Activated T-cell treated with anti-CD3 and anti-CD28 coated beads, Interleukin-2, amount 50 U/mL, for 4 hours (primary cell): ENCODE measurements at places on chromosomes 6 and 20.

DNA sequence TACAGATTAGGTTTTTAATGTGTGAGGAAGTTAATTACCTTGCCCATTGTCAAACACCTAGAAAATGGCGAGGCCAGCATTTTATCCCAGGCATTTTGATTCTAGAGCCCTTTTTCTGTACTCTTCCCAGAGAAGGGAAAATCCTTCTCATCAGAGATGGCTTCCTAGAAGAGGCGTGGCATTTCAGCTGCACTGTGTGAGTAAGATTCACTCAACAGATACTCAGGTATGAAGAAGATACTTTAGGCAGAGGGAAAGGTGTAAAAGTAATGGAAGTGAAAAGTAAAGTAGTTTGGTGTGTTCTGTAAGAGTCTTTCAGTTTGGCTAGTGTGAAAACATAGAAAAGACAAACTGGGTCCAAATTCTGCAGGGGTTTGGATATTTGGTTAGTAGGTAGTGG is 113.8 kb downstream of the MAP3K4 start:
- DNase-seq = no peak

GRCh38 chr6:100347901-100348550 is 116.7 kb downstream of the SIM1 start:
- DNase-seq = no peak

- DNase-seq = no peak
These were observed 855.8 kb downstream of the HACE1 start for GRCh38 chr6:104003803-104004516.

- DNase-seq = no peak
These were observed 409.5 kb downstream of the ADGRB3 start for GRCh38 chr6:69044534-69044933.

GRCh38 chr20:50240092-50240491 is 49.5 kb downstream of the CEBPB start:
- no peak for DNase-seq

DNA sequence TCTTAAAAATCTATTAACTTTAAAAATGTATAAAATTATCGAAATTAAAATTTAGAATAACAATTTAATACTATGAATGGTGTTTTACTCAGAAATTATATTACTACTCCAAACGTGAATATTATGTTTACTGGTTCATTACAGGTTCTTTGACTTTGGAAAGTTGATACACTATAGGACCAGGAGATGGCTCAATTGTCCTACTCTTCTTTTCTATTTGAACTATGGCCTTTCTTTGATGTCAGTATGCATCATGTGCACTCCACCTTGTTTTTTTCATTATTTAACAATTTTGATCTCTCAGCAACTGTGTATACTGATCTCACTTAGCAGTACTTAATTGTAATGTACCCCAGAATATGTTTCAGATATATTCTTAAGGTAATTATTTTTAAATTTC is 391.5 kb upstream of the MANEA start:
- DNase-seq = no peak

DNA sequence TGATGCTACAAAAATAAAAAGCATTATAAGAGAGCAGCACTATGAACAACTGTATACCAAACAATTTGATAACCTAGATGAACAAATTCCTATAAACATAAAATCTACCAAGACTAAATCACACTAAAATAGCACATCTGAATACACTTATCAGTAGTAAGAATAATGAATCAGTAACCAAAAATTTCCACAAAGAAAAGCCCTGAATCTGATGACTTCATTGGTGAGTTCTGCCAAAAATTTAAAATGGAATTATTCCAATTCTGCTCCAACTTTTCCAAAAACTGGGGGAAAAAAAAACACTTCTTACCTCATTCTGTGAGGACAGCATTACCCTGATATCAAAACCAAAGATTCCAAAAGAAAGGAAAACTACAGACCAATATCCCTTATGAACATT is 206.2 kb downstream of the WDR27 start:
- DNase-seq = no peak
